Activated CD8-positive, alpha-beta T cell treated with anti-CD3 and anti-CD28 coated beads, Interleukin-2, amount 10 ng/mL, durations not matched to agents 7 days and 5 days (primary cell): ENCODE measurements at places on chromosomes 6 and 20. TPM values are rescaled to one million over a fixed set of nuclear protein-coding genes. Genes with fewer than 3 reads are reported as not detected.

Gene KIAA0408
- total RNA-seq = 2.6 TPM

Gene C20orf202
- total RNA-seq = not detected

Gene OPN5
- not detected for total RNA-seq

Gene MAPK13
- 43.5 TPM for total RNA-seq

Gene RIPPLY2
- not detected for total RNA-seq

Gene RTN4IP1
- total RNA-seq = 7.4 TPM

Gene SLC22A1
- total RNA-seq = 0.16 TPM

Gene GPR63
- 1.2 TPM for total RNA-seq

Gene EPPIN
- total RNA-seq = not detected

Gene COL20A1
- not detected for total RNA-seq

Gene MRAP2
- total RNA-seq = not detected

Gene PPP1R3D
- total RNA-seq = 6.7 TPM

Gene ACTL10
- 3.2 TPM for total RNA-seq

Gene GMPR
- total RNA-seq = 11.0 TPM

Gene TCF21
- not detected for total RNA-seq

Gene TCEA2
- 49.6 TPM for total RNA-seq

Gene RNF182
- not detected for total RNA-seq

Gene TMEM30A
- 50.2 TPM for total RNA-seq

Gene GSTA2
- not detected for total RNA-seq

Gene CUTA
- 179 TPM for total RNA-seq

Gene OR12D3
- not detected for total RNA-seq

Gene PRDM1
- total RNA-seq = 14.4 TPM

Gene IYD
- not detected for total RNA-seq

Gene NOX3
- not detected for total RNA-seq

Gene LY6G6D
- not detected for total RNA-seq

Gene GRM1
- not detected for total RNA-seq

Gene SLCO4A1
- 79.9 TPM for total RNA-seq

Gene SIGLEC1
- total RNA-seq = not detected

Gene DNMT3B
- total RNA-seq = 9.0 TPM

Gene CD24
- not detected for total RNA-seq

Gene HSPA12B
- total RNA-seq = not detected

Gene HMGA1
- 308 TPM for total RNA-seq

Gene ARHGAP18
- total RNA-seq = 11.9 TPM

Gene PRICKLE4
- 0.40 TPM for total RNA-seq

Gene PPIL1
- 32.6 TPM for total RNA-seq

Gene PACSIN1
- total RNA-seq = 1.9 TPM

Gene NFKBIL1
- total RNA-seq = 13.5 TPM

Gene PHIP
- total RNA-seq = 29.1 TPM

Gene GHRH
- total RNA-seq = not detected

Gene FAM209B
- 0.45 TPM for total RNA-seq

Gene ZC3H12D
- 6.0 TPM for total RNA-seq

Gene C20orf144
- 0.16 TPM for total RNA-seq

Gene PHACTR1
- 0.47 TPM for total RNA-seq

Gene FRS3
- 7.0 TPM for total RNA-seq

Gene PXT1
- total RNA-seq = 0.16 TPM

Gene DEFB132
- not detected for total RNA-seq

Gene MTFR2
- 27.9 TPM for total RNA-seq

Gene OR2B6
- not detected for total RNA-seq

Gene GPSM3
- 223 TPM for total RNA-seq

Gene C6orf52
- total RNA-seq = 2.9 TPM

Gene JPH2
- 0.10 TPM for total RNA-seq

Gene SLC26A8
- total RNA-seq = not detected

Gene SPINT3
- total RNA-seq = not detected

Gene VNN1
- not detected for total RNA-seq
